Fibroblast of the conjunctiva (primary cell): ENCODE measurements at places on chromosomes 5 and 9.
A peak's percentile ranks its signal among the peaks of the same experiment; 100 is the strongest.

- DNase-seq: no peak
Observed at GRCh38 chr5:173786286-173787187, 101.6 kb upstream of the CPEB4 start.

DNA sequence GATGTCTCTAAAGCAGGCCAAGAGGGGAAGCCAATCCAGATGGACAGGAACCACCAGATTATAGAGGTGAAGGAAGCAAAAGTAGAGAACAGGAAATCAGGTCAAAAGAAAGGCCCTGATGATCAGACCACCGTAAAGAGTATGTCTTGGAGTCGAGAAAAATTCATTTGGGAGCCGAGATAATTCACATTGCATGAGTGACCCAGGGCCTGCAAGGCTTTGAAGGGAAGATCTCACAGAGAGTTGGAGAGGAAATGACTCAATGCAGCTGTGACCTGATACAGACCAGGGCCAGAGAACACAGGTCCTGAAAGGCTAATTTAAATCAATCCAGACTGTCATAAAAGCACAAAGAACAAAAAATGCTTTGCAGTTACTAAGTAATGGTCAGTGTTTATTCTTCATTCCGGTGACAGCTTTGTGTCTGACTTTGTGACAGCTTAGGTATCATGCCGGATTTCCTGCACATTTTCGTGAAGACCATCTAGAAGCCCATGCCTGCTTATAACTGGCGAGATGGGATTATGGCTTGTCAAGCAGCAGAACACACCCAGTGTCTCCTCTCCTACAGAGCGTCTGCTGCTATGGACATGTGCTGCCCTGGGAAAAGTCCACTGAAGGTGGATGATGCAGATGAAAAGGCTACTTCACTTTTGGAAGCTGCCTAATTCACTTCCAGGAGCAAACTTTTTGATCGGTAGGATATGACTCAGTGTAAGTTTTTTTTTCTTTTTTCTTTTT lies 5.8 kb upstream of the ACTBL2 start:
- DNase-seq: peak; percentile 24

- DNase-seq: no peak
Observed at GRCh38 chr5:60830581-60831127, 13.4 kb downstream of the ELOVL7 start.

- DNase-seq: no peak
Observed at GRCh38 chr5:178739452-178740180, 9.2 kb upstream of the ZNF354A start.

DNA sequence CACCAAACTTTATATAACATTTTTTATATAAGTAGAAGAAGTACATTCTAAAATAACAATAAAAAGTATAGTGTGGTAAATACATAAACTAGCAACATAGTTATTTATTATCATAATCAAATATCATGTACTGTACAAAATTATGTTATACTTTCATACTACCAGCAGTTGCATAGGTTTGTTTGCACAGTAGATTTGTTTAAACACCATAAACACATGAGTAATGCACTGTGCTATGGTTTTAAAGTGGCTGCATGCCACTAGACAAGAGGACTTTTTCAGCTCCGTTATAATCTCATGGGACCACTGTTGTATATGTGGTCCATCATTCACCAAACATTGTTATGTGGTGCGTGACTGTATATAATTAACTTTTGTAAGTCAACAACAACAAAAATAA lies 137.6 kb downstream of the DRD1 start:
- DNase-seq: no peak

DNA sequence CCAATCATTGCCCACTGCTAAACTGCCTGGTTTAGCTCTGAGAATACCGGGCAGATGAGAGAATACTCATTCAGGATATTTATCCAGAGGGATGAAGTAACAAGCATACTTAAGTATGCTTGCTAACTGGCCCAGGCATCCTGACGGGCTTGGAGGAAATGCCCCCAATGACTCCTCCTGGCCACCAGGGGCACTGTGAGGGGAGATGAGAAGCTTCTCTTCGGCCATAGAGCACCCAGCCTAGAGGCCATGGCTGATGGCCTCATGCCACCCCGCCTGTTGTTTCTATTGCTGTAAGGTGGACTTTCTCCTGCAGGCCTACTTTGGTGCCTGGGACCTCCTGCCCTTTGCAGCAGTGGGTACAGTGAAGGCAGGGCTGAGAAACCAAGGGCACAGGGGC lies 134.5 kb upstream of the FSTL4 start:
- DNase-seq: no peak

DNA sequence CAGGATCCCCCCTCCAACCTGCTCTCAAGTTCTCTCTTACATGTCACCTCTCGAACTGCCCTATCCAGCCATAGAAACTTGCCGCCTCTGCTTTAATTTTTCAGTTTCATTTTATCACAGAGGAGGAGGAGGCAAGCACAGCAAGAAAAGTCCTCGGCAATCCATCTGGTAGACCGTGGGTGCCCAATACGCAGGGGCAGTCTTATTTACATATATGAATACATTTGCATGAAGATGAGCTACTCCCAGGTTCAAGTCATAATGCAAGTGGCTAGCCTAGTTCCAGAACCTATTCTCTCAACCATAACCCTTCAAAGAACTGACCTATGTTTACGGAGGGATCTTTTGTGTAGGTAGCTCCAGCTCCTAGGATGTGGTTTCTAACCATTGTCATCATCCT lies 223.2 kb upstream of the PANK3 start:
- no peak for DNase-seq

DNA sequence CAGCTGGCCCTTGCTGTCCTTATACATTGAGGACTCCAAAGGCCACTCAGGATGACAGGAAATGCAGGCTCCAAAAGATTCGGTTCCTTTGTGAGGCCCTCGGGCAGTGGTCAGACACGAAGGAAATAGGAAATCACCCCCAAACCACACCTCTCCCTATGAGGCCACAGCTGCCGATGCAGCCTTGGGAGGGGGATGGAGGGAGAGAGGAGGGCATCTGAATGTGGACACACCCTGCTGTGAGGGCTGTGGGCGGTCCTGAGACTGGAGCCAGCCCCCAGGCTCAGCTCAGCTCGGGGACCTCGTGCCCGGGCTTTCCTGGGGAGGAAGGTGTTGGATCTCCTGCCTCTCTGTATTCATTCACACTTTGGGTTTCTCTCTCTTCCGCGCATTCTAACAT lies 2.7 kb upstream of the CLPTM1L start:
- no peak for DNase-seq

- DNase-seq: peak; percentile 40
Observed at GRCh38 chr9:129237164-129237611, 59.1 kb upstream of the IER5L start.

DNA sequence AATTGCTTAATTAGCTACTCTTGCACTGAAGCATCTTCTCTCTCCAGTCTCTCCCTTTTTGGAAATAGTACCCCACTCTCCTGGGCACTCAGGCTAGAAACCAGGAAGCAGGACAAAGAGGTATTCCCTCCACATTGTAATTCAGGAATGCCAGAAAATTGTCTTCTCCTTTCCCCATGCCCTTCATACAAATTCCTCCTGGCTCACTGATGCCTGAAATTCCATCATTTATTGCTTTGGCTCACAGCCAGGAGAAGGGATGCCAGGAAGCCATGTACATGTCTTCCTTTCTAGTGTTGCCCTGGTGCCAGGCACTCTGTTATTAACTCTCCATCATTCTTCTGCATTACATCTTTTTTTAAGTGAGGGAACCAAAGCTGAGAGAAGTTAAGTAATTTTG lies 716.5 kb upstream of the C9orf72 start:
- no peak for DNase-seq

GRCh38 chr9:90086101-90086511 lies 481.3 kb downstream of the GADD45G start:
- no peak for DNase-seq

DNA sequence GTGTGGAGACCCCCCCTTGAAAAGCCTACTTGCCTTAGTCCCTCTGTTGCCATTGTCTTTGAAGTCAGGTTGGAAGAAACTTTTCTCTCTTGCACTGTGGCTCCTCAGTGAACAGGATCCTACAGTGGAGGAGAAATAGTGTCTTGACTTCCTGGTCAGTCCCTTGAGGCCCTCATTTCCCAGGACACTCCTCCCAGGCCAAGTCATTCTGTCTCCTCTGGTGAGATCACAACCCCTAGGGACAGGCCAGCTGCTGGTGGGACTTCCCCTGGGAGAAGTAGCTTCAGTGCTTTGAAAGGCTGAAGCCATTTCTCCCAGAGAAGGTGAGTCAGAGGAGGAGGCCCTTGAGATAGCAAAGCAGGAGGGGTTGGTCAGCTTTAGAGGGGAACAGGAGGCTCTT lies 10.1 kb upstream of the GRIA1 start:
- no peak for DNase-seq

GRCh38 chr9:116087246-116087645 lies 66.3 kb upstream of the PAPPA start:
- DNase-seq: no peak

GRCh38 chr5:98581112-98581997 lies 192.1 kb upstream of the RGMB start:
- DNase-seq: no peak

DNA sequence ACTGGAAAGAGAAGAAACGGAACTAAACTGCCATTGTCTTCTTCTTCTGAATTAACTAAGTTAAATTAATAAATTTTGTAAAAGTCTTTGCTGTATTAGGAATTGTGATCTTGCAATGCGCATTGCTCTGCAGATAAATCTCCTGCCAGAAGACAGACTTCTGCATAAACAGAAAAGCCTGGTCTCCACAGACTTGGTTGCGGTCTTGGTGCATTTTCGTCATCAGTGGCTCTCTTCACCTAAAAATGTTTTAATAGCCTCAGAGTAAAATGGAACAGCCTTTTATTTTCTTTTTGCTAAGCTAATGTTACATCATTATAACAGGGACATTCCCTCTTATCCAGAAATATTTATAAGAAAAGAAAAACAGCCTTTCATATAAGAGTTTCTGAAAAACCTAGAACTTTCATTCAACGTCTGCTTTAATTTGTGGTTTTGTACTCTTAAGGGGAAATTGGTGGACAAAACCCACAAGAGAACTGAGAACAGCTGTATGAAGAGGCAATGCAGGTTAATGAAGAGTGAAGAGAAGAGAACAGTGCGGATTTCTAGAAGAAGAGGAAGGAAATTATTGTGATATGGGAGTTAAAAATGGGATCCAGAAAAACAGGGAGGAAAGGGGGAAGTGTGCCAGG lies 10.1 kb downstream of the IFNA5 start:
- DNase-seq: no peak

GRCh38 chr9:91790917-91791316 lies 159.1 kb downstream of the ROR2 start:
- DNase-seq: no peak
